Myocyte (in vitro differentiated cells): ENCODE measurements at places on chromosomes 1 and 21. TPM values are rescaled to one million over a fixed set of nuclear protein-coding genes. Genes with fewer than 3 reads are reported as not detected.

- peak; percentile 89 for DNase-seq
Measured at GRCh38 chr1:211944733-211945500, 90.4 kb downstream of the INTS7 start.

DNA sequence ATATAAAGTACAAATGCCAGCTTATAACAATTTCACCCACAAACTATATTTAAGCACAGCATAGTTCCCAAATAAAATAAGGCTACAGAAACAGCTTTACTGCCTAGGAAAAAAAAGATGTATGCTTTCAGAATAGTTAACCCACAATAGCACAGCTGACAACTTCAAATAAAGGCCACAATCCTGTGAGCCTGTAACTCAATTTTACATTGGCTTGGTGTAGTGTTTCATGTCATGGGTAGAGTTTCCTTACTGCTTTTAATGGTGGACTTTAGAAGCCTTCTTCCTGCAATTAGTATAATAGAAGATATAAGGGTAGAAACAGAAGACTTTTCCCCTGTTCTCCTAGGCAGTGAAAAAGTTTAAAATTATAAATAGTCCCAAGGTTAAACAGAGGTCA is 44.3 kb upstream of the ZC3H11B start:
- no peak for DNase-seq

DNA sequence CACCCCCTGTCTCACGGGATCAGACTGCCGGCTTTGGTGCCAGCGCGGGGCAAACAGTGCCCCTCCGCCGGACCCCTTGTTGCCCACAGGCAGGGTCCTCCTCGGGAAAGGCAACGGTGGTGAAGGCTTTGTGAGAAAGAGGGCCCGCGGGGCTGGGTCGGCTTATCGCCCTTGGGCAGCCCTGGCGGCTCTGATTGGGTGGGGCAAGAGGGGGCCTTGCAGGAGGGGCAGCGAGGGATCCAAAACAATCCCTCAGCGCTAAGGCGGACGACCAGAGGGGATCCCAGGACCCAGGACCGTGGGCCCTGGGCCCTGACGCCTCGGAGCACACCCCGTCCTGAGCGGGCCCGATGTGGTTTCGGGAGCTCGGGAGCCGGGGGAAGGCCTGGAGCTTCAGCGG is 3.9 kb upstream of the ZNF678 start:
- no peak for DNase-seq

DNA sequence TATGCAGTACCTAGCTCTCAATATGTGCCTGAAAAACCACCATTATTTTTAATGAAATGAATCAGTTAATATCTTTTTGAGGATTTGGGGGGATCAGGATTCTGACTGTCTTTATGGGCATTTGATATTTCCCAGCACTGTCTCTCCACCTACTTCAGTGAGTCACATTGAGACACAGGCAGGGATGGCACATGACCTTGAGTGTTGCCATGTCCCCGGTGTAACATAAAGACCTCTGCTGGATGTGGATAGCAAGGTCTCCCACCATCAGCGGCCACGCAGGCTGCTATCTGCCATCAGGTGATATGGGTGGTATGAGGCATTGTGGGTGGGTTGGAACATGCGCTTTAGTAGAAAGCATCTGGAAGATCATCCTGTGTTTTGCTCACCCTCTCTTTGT is 103.2 kb downstream of the RGL1 start:
- DNase-seq, result no peak

Gene LCE1B
- total RNA-seq, result not detected in 2 replicates

DNA sequence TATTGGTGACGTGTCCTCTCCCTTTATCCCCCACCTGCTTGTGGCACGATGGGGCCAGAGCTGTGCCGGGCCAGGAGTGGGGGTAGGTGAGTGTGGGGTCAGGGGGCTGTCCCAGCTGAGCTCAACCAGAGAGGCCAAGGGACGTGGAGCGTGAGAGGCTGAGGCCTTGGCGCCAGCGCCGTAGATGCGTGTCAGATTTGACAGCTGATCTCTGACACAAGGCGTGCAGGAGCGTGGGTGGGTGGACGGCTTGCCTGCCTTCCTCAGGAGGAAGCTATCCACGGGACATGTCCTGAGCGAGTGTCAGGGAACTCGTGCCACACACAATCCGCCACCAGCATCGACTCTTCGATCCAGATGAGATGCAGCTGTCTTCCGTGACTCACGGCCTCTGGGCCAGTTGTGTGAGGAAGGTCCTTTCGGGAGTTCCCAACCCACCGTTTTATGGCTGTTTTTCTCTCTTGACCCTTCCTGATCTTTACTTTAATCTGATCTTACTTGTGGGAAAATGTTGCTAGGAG is 56.7 kb downstream of the SPSB1 start:
- peak; percentile 48 for DNase-seq

DNA sequence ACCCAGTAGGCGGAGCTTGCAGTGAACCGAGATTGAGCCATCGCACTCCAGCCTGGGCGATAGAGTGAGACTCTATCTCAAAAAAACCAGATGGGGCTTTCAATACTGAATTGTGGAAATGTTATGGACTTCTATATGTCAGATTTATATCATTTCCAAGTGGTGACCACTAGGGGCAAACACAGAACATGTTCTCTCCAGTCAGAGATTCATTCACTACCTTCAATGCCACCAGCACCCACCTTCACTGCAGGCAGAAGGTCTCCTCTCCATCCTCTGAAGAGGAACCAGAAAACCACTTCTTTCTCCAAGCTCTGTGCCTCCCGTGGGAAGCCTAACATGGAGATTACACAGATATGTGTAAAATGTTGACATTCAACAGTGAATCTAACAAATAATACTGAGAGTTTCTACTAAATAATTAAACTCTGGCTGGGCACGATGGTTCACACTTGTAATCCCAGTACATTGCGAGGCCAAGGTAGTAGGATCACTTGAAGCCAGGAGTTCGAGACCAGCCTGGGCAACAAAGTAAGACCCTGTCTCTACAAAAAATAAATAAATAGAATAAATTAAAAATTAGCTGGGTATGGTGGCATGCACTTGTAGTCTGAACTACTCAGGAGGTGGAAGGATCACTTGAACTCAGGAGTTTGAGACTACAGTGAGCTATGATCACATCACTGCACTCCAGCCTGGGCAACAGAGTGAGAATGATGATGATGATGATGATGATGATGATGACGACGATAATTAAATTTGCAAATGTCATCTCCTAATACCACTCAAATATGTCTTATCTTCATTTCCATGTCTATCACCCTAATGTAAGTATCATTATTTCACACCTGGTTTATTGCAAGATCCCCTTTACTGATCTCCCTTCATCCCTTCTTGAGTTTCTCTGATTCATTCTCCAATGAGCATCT is 151.1 kb downstream of the ZNF281 start:
- DNase-seq, result no peak

Gene SH2D2A
- not detected in 2 replicates for total RNA-seq

Gene UTS2
- not detected in 2 replicates for total RNA-seq

GRCh38 chr1:43890815-43891214 is 42.8 kb upstream of the ARTN start:
- no peak for DNase-seq

- DNase-seq, result no peak
Measured at GRCh38 chr1:219876798-219877209, 51.6 kb downstream of the SLC30A10 start.

Gene ZYG11A
- 0.10 TPM in 1 of 2 replicates, not detected in the other for total RNA-seq

GRCh38 chr1:225565847-225566246 is 87.1 kb downstream of the ENAH start:
- DNase-seq, result peak; percentile 19

Gene RCC2
- 29.9 and 32.2 TPM in 2 replicates for total RNA-seq

DNA sequence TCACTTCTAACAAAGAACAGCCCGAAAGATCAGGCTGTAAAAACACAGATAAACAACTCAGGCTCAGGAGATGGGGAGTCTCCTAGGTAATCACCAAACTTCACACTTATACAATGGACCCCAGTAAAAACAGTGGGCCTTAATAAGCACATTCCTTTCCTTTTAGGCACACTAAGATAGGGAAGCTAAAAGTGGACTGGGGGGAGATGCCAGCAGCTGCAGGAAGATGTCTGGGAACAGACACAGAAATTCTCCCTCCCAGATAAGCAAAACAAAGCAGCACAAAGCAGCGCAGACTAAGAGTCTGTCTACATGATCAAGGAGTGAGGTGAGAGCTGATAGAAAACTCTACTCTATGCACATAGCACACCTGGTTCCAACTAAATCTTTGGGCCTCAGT is 29.0 kb upstream of the CTBS start:
- peak; percentile 47 for DNase-seq

Gene KIAA1614
- total RNA-seq, result 6.5 and 7.9 TPM in 2 replicates

Gene DISC1
- 3.6 and 5.2 TPM in 2 replicates for total RNA-seq

Gene MYBPH
- total RNA-seq, result 1,679 and 2,440 TPM in 2 replicates

GRCh38 chr1:155091071-155092051 is 12.7 kb downstream of the EFNA3 start:
- peak; percentile 73 for DNase-seq

- DNase-seq, result no peak
Measured at GRCh38 chr1:165501330-165501969, 42.4 kb upstream of the LRRC52 start.

- no peak for DNase-seq
Measured at GRCh38 chr1:6471970-6472368, 6.0 kb upstream of the TNFRSF25 start.

GRCh38 chr1:199336745-199337640 is 690.5 kb upstream of the NR5A2 start:
- no peak for DNase-seq

Gene TTC22
- not detected in 2 replicates for total RNA-seq

GRCh38 chr1:72023063-72023930 is 259.0 kb downstream of the NEGR1 start:
- DNase-seq, result no peak

- no peak for DNase-seq
Measured at GRCh38 chr1:58158016-58158415, 388.5 kb downstream of the OMA1 start.

GRCh38 chr1:41610361-41610760 is 125.9 kb upstream of the EDN2 start:
- no peak for DNase-seq

GRCh38 chr1:56676571-56677035 is 31.5 kb downstream of the PRKAA2 start:
- DNase-seq, result peak; percentile 32

DNA sequence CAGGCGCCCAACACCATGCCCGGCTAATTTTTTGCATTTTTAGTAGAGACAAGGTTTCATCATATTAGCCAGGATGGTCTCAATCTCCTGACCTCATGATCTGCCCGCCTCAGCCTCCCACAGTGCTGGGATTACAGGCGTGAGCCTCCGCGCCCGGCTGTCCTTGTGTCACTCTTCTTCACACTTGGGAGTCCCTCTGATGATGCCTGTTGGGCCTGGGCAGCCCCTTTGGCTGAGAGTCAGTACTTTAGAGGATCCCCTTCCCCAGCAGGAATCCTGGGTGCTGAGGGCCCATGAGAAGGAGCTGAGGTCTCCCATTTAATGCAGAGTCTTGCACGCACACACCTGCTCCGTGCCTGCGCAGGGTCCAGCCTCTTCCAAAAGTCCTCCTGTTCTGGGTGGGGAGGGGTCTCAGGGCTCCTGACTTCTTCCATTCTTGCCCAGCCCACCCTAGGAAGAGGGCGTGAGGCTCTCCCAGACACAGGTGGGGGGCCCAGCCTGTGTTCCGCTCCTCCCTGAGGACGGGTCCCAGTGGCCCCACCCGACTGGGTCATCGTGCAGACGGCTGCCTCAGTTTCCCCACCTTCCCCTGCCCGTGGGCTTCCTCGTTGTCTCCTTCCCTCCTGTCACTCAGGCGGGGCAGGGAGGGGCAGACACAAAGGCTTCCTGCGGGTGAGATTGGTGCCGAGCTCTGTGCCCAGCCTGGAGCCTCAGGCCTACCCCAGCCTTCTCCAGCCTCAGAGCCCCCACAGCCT is 3.9 kb downstream of the TTLL10 start:
- DNase-seq, result no peak

DNA sequence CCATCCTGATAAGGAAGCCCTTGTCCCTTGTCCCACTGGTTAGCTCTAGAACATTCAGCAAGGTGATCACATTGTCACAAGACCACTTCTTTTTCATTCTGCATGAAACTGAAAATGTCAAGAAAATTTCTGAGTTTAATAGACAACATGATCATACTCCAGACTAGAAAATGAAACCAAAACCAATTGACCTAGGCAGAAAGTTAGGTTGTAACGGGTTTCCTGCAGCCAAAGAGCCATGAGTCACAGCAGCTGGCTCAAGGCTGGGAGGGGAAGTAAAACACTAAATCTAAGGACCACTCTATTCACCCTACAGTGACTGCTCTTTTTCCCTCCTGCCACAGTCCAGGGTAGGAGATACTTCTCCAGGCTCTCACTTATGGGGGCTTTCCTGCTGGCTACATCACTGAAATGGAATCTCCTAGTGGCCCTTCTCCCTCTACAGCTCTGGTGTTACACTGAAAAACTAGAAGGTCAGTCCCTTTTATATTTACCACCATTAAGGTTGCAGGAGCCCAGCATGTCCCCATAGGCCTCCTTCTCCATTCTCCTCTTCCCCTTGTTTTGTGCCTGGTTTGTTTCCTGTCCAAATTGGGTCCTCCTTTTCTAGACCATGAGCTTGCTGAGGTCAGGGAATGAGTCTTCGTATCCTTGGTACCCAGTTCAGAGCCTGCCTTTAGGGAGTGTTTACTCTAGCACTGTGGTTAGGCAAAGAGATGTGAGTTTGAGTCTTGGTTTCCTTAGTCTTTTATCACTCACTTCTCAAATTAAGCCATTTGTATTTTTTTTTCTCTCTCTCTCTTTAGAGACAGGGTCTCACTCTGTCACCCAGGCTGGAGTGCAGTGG is 236.5 kb upstream of the JUN start:
- DNase-seq, result peak; percentile 75

Gene FCRL5
- not detected in 2 replicates for total RNA-seq

DNA sequence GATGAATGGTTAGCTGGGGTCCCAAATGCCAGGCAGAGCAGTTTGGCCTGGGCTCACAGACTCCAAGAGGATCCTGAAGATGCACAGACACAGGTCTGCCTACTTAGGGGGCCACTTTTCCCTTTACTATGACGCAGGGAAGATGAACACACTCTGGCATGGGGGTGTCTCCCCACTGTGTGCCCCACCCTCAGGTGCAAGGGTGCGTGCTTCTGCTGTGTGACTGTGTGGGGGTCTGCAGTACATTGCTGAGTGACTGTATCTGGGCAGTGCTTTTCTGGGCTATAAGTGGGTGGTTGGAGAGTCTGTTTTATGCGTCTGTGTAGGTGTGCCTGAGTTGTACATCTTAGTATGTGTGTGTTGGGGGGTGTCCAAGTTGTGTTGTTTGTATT is 3.8 kb downstream of the NR0B2 start:
- no peak for DNase-seq

- no peak for DNase-seq
Measured at GRCh38 chr1:3012456-3013291, 8.6 kb upstream of the ACTRT2 start.

DNA sequence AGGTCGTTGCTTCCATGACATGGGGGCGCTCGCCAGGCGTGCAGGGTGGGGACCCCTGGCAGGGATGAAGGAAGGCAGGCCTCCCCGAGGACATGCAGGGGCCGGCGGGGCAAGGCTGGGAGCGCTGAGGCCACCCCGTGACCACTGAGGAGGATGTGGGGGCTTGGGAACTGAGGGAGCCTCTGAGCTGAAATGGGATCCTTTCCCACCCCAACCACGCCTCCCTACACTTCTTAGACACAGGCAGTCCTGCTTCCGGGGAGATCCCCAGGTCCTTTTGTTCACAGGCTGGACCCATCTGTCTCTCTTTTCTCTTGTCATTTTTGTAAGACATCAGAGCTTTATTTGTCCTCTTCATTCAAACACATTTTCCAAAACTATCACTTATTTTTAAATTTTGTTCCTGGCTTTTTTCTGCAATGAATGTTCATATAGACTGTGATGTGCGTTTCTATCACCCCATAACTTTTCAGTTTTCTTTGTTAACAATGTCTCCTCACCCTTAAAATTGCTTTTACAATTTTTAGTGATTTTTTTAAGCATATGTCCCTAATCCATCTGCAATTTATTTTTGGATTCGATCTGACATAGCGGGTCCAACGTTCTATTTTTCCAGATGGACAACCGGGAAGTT is 156.7 kb upstream of the BACE2 start:
- DNase-seq, result no peak
